ENCODE measurements at places on chromosomes 11 and 22. TPM values are rescaled to one million over a fixed set of nuclear protein-coding genes. Genes with fewer than 3 reads are reported as not detected.
A peak's percentile ranks its signal among the peaks of the same experiment; 100 is the strongest.

SFI1 gene
- 26.4 TPM for total RNA-seq

GRCh38 chr11:110272919-110273318 lies 23.5 kb downstream of the RDX start:
- no peak overlapping the region for H3K4me3 ChIP-seq
- H3K27ac ChIP-seq, result no peak overlapping the region
- no peaks in the 10 kb centered on the region for H3K4me1 ChIP-seq
- no peaks in the 10 kb centered on the region for H3K27me3 ChIP-seq

GPHA2 gene
- total RNA-seq, result 1.3 TPM

CARD18 gene
- total RNA-seq, result not detected

PDGFD gene
- total RNA-seq, result 1.7 TPM

NPAS4 gene
- 1.6 TPM for total RNA-seq

DNA sequence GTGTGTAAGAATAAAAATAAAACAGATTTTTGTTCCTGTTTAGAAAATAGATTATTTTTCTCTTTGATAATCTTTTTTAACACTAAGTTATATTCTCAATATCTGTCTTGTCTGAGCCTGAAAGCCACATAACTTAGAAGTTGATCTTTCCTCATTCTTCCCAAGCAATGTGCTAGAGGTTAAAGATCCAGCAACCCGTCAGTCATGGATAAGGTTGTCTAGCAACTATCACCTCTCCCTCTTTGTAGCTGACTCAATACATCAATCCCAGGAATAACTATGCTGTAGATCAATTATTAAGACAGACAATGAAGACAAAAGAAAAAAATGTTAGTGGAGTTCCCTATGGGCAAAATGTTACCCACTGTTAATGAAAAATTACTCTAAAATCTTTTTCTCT lies 813.1 kb upstream of the CCDC179 start:
- no peak overlapping the region for H3K27ac ChIP-seq
- no peaks in the 10 kb centered on the region for H3K27me3 ChIP-seq
- no peaks in the 10 kb centered on the region for H3K36me3 ChIP-seq
- no peak overlapping the region for H3K4me3 ChIP-seq
- H3K4me1 ChIP-seq, result no peaks in the 10 kb centered on the region

- no peak overlapping the region for H3K27ac ChIP-seq
- DNase-seq, result no peak
- H3K36me3 ChIP-seq, result no peaks in the 10 kb centered on the region
- no peaks in the 10 kb centered on the region for H3K27me3 ChIP-seq
Observed at GRCh38 chr11:2696455-2696854, 3.3 kb downstream of the KCNQ1OT1 start.

YPEL4 gene
- 0.13 TPM for total RNA-seq

GRCh38 chr22:40819599-40820140 lies 524 bp upstream of the SLC25A17 start:
- DNase-seq, result no peak
- no peaks in the 10 kb centered on the region for H3K27me3 ChIP-seq
- peak overlapping the region; percentile 75 for H3K4me3 ChIP-seq
- H3K27ac ChIP-seq, result no peak overlapping the region

DNA sequence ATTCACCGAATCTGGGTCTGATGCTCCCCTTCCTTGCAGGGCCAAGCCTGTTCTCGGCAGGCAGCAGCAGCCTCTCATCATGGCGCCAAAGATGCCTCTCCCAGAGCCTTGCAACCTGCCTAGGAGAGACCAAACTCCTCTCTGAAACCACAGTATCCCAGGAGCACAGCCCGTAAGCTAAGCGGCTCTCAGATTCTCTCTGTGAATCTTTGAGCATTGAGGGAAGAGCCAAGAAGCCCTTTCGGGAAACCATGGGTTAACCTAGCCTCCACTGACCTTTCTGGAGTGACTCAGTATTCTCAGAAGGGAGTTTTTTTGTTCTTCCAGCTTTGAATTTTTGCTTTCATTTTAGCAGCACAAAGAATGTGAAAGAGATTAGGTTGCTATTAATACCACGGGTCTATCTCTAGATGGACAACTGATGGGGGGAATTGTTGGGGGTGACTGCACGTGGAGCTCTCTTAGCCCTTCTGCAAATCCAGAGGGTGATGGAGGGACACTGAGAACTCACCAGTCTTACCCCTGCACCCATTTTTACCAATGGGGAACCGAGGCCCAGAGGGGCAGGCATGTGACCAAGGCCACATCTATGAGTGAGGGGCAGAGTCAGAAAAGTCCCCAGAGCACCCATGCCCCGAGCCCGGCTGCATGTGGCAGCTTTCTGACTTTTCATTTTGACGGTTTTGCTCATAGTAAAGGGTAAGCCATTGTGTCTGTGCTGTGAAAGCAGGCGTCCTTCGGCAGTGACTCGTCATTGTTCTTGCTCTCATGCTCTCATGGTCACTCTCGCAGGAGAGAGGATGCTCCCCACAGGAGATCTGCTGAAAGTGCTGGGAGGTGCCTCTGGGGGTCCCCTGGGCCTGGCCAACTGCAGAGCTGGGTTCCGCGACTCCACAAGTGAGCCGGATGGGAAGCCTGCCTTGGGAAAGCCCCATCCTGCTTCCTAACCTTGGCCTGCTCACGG lies 36.0 kb downstream of the IRAG1 start:
- no peaks in the 10 kb centered on the region for H3K4me1 ChIP-seq
- H3K27ac ChIP-seq, result no peak overlapping the region
- H3K4me3 ChIP-seq, result no peak overlapping the region
- no peaks in the 10 kb centered on the region for H3K27me3 ChIP-seq
- DNase-seq, result no peak

YAP1 gene
- total RNA-seq, result 124 TPM

GRCh38 chr11:12526789-12527188 lies 147.4 kb upstream of the TEAD1 start:
- H3K27ac ChIP-seq, result no peak overlapping the region
- H3K4me3 ChIP-seq, result no peak overlapping the region
- DNase-seq, result no peak
- no peaks in the 10 kb centered on the region for H3K27me3 ChIP-seq
- H3K4me1 ChIP-seq, result no peaks in the 10 kb centered on the region
- H3K36me3 ChIP-seq, result no peaks in the 10 kb centered on the region

DNA sequence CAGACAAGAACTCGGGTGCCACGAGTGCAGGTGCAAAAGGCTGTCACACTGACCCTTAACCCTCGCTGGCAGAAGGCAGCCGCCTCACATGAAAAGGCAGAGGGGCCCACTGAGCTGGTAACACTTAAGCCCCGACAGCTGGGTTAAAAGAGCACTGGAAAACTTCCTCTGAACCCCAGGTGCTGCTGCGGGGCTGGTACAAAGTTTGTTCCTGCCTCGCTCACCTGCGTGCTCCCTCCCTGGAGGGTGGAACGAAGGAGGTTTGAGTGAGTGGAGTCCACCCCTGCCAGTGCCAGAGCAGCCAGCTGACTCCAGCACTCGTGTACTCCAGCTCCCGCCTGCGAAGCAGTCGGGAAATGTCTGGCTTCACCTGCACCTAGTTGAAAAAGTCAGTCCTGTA lies 12.6 kb downstream of the SULT4A1 start:
- H3K36me3 ChIP-seq, result peaks cover 3% of the 10 kb centered on the region
- H3K4me3 ChIP-seq, result no peak overlapping the region
- H3K4me1 ChIP-seq, result peaks cover 5% of the 10 kb centered on the region
- no peaks in the 10 kb centered on the region for H3K27me3 ChIP-seq

DNA sequence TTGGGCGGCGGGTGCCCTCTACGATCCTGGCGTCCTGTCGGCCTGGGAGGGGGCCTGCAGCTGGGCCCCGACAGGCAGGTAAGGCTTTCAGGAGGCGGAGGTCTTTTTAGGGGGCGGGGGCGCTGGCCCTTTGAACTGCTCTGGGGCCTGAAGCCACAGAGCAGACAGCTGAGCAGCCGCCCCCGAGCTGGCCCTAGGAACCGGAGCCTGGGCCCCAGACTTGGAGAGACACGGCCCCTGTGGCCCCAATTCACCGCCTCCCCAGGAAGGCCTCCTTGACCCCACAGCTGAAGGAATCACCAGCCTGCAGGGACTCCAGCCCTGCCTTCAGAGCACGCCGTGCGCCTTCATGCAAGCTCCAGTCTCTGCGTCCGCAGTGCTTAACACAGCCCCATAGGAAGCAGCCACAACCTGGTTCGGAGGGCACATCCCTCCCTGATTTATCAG lies 618 bp upstream of the CERK start:
- H3K4me3 ChIP-seq, result peak overlapping the region; percentile 80
- no peak overlapping the region for H3K27ac ChIP-seq
- no peaks in the 10 kb centered on the region for H3K27me3 ChIP-seq

GRCh38 chr11:112637876-112638275 lies 323.3 kb upstream of the NCAM1 start:
- no peaks in the 10 kb centered on the region for H3K27me3 ChIP-seq
- peaks cover 27% of the 10 kb centered on the region for H3K36me3 ChIP-seq
- H3K4me1 ChIP-seq, result peaks cover 6% of the 10 kb centered on the region
- H3K4me3 ChIP-seq, result no peak overlapping the region

BTG4 gene
- total RNA-seq, result not detected

- H3K4me3 ChIP-seq, result no peak overlapping the region
- H3K36me3 ChIP-seq, result no peaks in the 10 kb centered on the region
- H3K27me3 ChIP-seq, result no peaks in the 10 kb centered on the region
- no peaks in the 10 kb centered on the region for H3K4me1 ChIP-seq
- no peak overlapping the region for H3K27ac ChIP-seq
Observed at GRCh38 chr11:115682888-115683287, 178.7 kb upstream of the CADM1 start.

GRCh38 chr11:86617502-86617901 lies 54.9 kb downstream of the ME3 start:
- H3K4me3 ChIP-seq, result no peak overlapping the region
- no peak for DNase-seq
- H3K27ac ChIP-seq, result no peak overlapping the region
- no peaks in the 10 kb centered on the region for H3K4me1 ChIP-seq
- no peaks in the 10 kb centered on the region for H3K27me3 ChIP-seq

DNA sequence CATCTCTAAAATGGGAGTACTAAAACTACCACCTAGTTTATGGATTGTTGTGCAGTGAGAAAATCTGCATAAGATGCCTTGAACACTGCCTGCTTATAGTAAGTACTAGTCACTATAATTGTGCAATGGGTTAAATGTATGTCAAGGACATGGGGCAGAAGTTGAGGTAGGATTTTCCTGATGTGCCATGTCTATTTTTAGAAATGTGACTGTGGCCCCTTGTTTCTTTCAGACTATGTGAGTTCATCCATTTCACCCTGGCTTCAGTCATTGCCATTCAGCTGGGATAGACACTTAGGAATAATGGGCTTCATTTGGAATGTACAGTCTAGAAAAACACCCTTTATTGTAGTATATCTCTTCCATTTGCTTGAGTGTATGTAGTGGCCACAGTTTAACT lies 51.4 kb downstream of the BDNF start:
- H3K27me3 ChIP-seq, result no peaks in the 10 kb centered on the region
- H3K4me1 ChIP-seq, result peaks cover 5% of the 10 kb centered on the region
- DNase-seq, result no peak
- no peak overlapping the region for H3K27ac ChIP-seq

- no peaks in the 10 kb centered on the region for H3K27me3 ChIP-seq
- H3K4me1 ChIP-seq, result no peaks in the 10 kb centered on the region
- H3K36me3 ChIP-seq, result no peaks in the 10 kb centered on the region
- no peak overlapping the region for H3K4me3 ChIP-seq
Observed at GRCh38 chr11:36622431-36623136, 24.5 kb upstream of the RAG2 start.

- DNase-seq, result no peak
- no peaks in the 10 kb centered on the region for H3K4me1 ChIP-seq
- peaks cover 2% of the 10 kb centered on the region for H3K36me3 ChIP-seq
- H3K4me3 ChIP-seq, result no peak overlapping the region
- H3K27me3 ChIP-seq, result no peaks in the 10 kb centered on the region
Observed at GRCh38 chr11:94793002-94793401, 24.8 kb downstream of the AMOTL1 start.

- DNase-seq, result no peak
- H3K4me1 ChIP-seq, result peaks cover 10% of the 10 kb centered on the region
- no peaks in the 10 kb centered on the region for H3K27me3 ChIP-seq
- no peak overlapping the region for H3K27ac ChIP-seq
- H3K4me3 ChIP-seq, result no peak overlapping the region
Observed at GRCh38 chr11:92791886-92792285, 177.6 kb upstream of the MTNR1B start.

- no peak for DNase-seq
- H3K4me1 ChIP-seq, result no peaks in the 10 kb centered on the region
- no peak overlapping the region for H3K27ac ChIP-seq
Observed at GRCh38 chr22:50236731-50237409, 8.0 kb downstream of the TUBGCP6 start.

ARHGEF17 gene
- total RNA-seq, result 7.4 TPM

PTPRCAP gene
- total RNA-seq, result 1.9 TPM

DNA sequence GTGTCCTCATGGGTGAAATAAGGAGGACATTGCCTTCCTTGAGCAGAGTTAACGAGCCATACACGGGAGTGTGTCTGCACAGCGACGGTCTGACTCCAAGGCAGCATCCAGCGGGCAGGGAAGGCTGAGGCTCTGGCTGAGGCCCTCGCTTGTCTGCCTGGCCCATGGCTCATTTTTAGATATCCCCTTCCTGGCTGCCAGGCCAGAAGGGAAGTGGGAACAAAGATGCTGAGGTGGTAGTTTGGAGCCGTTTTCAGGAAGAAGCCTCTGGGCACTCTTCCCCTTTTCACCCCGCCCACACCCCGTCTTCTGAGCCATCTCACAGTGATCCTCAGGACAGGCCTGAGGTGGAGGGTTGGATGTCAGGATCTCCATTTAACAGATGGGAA lies 3.0 kb upstream of the SLCO2B1 start:
- no peak overlapping the region for H3K4me3 ChIP-seq
- no peak overlapping the region for H3K27ac ChIP-seq
- DNase-seq, result no peak
- peaks cover 5% of the 10 kb centered on the region for H3K4me1 ChIP-seq
- H3K27me3 ChIP-seq, result no peaks in the 10 kb centered on the region

GRCh38 chr22:25350551-25350971 lies 131.1 kb downstream of the CRYBB2 start:
- H3K4me3 ChIP-seq, result no peak overlapping the region
- DNase-seq, result peak; percentile 52
- no peak overlapping the region for H3K27ac ChIP-seq
- no peaks in the 10 kb centered on the region for H3K4me1 ChIP-seq
- no peaks in the 10 kb centered on the region for H3K27me3 ChIP-seq

- peak; percentile 79 for DNase-seq
- H3K27me3 ChIP-seq, result no peaks in the 10 kb centered on the region
- H3K4me1 ChIP-seq, result no peaks in the 10 kb centered on the region
- H3K27ac ChIP-seq, result peak overlapping the region; percentile 93
- peaks cover 14% of the 10 kb centered on the region for H3K36me3 ChIP-seq
Observed at GRCh38 chr11:17208257-17208999, 642 bp upstream of the PIK3C2A start.

DNA sequence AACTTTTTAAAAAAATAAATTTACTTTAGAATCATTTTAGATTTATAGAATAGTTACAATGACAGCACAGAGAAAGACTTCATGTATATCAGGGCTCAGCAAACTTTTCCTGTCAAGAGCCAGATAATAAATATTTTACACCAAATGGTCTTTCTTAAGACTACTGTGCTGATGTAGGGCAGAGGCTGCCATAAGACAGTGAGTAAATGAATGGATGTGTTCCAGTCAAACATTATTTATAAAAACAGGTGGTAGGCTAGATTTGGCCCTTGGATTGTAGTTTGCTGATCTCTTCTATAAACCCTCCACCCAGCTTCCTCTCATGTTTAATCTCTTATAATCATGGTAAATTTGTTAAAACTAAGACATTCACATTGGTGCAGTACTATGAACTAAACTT lies 33.0 kb downstream of the CECR2 start:
- no peak for DNase-seq
- no peaks in the 10 kb centered on the region for H3K27me3 ChIP-seq
- H3K27ac ChIP-seq, result no peak overlapping the region
- H3K4me1 ChIP-seq, result peaks cover 8% of the 10 kb centered on the region
- no peak overlapping the region for H3K4me3 ChIP-seq

LIPT2 gene
- total RNA-seq, result 7.1 TPM

APOBEC3B gene
- total RNA-seq, result 28.1 TPM

HEPACAM gene
- not detected for total RNA-seq
